ENCODE measurements at places on chromosomes 1 and 21.

DNA sequence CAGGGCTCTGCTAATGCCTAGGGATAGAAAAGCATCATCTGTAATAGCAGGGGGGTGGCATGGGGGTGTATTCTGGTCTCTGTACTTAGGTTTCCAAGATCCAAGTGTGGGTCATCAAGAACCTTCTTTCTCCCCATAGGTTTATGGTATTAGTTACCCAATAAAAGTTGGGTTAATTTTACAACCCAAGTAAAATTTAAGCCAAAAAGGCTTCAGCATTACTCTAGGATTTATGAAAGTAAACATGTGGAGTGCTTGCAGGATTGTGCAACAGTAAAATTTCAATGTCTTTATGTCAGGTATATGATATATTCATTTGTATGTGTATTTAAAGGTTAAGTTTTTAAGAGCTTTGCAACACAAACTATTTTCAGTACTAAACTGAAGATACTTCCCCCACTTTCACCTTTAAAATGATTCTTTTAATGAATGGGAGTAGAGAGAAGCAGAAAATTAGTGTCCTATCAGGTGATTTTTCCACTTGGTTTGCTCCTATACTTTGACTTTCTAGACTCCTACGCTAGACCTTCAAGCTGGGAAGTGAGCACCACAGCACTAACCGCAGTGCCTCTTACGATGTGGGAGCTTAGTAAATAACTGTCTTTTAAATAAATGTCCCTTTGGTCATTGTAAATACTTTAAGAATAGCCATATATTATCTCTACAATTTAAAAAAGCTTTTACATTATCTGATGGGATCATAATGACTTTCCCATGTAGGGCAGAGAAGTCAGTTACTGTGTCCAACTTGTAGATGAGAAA lies 67.8 kb upstream of the UBE2U start:
- no peak for DNase-seq

- DNase-seq, result no peak
Measured at GRCh38 chr1:33080373-33080772, 580 bp upstream of the AZIN2 start.

- DNase-seq, result no peak
Measured at GRCh38 chr1:8104278-8105236, 78.4 kb upstream of the ERRFI1 start.

- no peak for DNase-seq
Measured at GRCh38 chr1:97608272-97608671, 312.6 kb downstream of the DPYD start.

GRCh38 chr1:40751802-40752201 lies 31.8 kb upstream of the KCNQ4 start:
- no peak for DNase-seq

DNA sequence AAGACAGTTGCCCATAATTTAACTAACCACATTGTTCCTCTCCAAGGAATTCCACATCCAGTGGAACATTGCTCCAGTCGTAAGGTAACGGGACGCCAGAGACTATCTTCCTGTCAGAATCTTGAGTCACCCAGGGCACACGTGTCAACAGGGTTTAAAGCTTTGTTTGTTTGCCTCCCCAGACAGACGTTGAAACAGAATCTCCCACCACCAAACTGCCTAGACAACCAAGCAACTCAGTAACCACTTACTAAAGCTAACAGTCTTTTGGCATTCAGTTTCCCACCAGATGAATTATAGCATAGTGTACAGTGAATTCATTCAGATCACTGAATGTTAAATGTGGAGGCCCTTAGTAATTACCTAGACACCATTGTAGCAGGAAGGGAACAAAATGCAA lies 439.5 kb downstream of the PLPP3 start:
- DNase-seq, result no peak

GRCh38 chr1:20978413-20978812 lies 191.3 kb upstream of the HP1BP3 start:
- no peak for DNase-seq

GRCh38 chr21:31343680-31344480 lies at the start of gene TIAM1:
Gene TIAM1 (minus strand): TSS chr21:31344261. CDS start chr21:31266972, 77,289 bp downstream.
- DNase-seq, result no peak

- no peak for DNase-seq
Measured at GRCh38 chr1:241308011-241308410, 49.0 kb downstream of the RGS7 start.

DNA sequence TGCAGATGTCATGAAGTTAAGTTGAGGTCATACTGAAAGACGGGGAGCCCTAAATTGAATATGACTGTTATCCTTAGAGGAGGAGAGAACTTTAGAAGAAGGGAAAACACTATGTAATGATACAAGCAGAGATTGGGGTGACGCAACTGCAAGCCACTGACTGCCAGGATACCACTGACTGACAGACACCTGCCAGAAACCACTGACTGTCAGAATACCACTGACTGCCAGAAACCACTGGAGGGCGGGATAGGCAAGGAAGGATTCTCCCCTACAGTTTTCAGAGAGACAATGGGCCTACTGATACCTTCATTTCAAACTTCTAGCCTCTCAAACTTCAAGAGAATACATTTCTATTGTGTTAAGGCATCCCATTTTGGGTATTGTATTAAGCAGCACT lies 388.7 kb downstream of the USH2A start:
- DNase-seq, result no peak

GRCh38 chr1:182611787-182612186 lies 7.6 kb upstream of the RGS16 start:
- DNase-seq, result no peak

- DNase-seq, result no peak
Measured at GRCh38 chr1:213659580-213660547, 327.9 kb upstream of the PROX1 start.

DNA sequence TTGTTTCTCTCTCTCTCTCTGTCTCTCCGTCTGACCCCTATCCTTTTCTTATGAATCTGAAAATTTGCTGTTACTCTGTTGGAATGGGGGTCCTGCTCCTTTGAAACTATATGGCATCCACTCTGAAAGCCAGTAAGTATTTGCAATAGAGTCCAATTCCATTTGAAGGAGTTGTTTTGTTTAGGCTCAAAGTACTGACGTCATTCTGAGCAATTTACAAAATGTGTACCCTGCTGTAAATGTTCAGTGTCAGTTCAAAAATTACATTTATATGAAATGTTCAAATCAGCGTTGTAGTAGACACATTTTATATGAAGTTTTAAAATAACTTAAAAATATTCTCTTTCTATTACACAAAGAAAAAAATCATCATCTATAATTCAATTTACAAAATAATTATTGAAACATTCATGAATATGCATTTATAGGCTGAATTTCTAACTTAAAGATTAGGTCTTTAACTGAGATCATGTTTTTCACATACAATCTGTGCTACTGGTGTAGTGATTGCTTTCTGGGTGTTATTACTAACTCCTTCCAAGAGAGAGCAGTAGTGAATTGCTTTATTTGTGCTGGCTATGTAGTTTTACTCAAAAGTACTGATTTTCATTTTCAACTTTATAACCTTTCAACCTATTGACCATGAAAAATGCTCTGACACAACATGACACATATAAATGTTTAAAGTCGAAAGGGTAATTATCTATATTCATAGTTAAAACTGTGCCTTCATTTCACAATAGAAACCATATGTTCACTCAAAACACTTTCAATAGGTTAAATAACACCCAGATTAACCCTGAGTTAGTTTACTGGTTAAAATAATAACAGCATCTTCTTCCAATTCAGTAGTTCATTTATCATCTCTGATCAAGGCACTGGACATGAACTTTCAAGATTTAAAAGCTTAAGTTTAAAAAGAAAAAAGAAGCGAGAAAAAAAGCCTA lies 253.1 kb upstream of the ADGRL4 start:
- no peak for DNase-seq

DNA sequence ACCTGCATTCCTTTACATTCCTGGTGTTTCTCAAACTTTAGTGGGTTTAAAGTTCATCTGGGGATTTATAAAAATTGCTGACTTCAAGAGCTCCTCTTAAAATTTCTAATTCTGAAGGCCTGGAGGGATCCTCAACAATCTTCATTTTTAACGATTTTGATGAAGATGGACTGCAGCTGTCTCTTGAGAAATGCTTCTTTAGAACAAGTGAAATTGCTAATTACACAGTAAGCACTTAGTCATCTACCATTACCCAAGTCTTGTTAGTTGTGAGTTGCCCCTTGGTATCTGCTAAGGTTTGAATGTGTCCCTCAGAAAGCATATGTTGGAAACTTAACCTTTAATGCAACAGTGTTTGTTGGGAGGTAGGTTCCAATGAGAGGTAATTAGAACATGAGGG lies 163.7 kb downstream of the LTN1 start:
- no peak for DNase-seq

- DNase-seq, result peak; percentile 85
Measured at GRCh38 chr1:116504308-116505156, 66.3 kb downstream of the CD58 start.

- DNase-seq, result no peak
Measured at GRCh38 chr1:110585481-110585880, 20.7 kb downstream of the KCNA2 start.

- DNase-seq, result no peak
Measured at GRCh38 chr1:62181532-62181931, 13.1 kb upstream of the L1TD1 start.

DNA sequence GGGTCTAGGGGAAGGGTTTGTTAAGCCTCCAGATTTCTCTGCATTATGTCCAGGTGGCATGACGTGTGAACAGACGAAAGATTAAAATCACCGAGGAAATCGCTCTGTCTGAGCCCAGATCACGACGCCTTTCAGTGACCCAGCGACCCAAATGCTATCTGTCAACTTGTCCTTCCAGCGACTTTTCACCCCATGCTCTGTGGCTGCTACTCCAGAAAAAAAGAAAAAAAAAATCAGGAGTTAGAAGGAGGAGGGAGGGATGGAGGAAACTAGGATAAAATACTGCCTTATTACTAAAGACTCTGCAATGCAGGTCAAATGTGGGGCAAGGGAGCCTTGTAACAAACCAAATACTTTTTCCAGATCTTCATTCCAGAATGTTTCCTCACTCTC lies 352.0 kb downstream of the NUF2 start:
- no peak for DNase-seq

DNA sequence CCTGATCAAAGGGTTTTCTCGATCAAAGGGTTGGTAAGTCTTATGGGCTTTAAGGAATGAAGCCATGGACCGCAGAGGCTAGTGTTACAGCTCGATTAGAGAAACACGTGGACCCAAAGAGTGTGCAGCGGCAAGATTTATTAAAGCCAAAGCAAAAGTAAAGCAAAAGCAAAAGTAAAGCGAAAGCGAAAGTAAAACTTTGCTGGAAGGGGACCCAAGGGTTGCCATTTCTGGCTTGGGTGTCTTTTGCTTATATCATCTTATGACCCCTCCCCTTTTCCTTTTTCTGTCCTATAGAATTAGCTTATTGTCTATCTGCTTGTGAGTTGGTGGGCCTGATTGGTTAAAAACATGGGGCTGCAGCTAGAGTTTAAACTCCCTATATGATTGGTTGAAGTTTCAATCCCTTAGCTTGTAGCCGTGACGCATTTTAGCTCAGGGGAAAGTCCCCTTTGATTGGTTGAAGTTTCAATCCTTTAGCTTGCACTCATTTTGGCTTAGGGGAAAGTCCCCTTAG lies 957.0 kb downstream of the AMY1C start:
- DNase-seq, result no peak

- DNase-seq, result no peak
Measured at GRCh38 chr1:202015662-202015937, 5.2 kb downstream of the ELF3 start.

DNA sequence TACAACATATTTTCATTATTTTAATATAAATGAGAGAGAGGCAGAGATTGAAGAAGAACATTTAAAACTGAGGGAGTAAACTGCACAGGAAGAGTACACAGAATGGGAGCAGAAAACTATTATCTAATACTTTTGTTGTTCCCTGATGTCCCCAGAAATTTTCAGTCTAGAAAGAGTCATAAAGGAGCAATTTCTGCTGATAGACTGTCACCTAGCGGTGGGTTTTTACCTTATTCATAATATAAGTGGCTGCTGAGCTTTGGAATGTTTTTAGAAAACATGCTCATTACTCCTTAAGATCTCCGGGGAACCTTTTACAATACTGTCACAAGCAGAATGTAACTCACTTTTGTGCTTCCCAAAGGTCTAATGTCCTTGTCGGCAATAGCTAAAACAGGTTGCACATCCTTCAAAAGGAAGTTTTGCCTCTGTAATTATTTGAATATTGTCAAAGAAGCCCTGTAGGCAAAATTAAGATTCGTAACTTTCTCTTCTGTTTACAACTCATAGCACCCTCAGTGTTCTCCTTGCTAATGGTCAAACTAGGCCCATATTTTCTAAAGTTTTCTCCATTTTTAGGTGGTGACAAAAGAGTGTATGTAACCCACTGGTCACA lies 4.9 kb upstream of the NPL start:
- DNase-seq, result no peak

GRCh38 chr1:180462102-180462501 lies 40.3 kb downstream of the ACBD6 start:
- DNase-seq, result no peak

- DNase-seq, result no peak
Measured at GRCh38 chr1:63868268-63868781, 94.5 kb downstream of the ROR1 start.

DNA sequence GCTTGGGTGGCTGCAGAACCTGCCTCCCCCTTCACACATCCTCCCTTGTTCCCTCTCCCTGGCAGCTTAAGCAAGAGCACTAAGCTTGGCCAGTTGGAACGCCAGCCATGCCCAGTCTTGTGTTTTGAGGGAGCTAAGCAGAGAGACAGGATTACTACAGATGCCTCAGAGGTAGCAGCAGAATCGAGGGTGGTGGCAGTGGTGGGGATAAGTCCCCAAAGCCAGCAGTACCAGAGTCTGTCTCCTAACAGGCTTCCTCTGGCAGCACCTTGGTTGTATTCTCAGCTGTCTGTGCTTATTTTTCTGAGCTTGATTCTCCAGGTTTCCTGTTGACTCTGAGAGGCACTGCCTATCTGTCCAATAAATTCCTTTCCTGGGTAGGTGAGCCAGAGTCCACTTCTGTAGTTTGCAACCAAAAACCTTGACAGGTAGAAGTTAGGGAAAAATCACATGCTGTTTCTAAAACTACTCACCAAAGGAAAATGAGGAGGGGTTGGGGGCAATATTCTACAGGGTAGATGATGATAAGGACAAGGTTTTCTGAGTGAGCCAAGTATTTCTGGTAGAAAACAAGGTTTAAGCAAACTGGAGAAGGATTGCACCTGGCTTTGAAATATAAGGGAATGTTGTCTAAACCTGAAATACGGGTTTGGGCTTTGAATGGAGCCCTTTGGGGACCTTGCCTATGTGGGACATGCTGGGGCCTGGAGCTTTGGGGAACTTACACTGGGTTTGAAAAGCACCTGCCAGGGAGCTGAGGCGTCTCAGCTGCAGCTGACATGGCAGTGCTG lies 100.8 kb downstream of the PBX1 start:
- DNase-seq, result no peak

DNA sequence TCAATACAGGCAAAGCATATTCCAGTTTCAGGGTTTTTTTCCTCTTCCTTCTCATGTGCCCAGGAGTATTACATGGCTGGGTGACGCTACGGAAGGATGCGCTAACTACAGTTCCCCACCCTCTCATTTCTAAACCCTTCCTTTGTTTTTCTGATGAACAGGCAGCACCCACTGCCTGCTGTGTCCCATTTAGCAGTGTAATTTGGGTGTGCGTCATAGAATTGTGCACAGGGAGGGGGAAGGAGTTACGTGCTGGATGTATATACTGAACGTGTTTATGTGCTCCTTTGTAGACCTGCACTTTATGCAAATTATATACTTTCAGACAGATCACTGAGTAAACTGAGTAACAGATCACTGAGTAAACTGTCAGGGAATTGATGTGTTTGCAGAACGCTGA lies 44.5 kb downstream of the ELAPOR1 start:
- no peak for DNase-seq

- DNase-seq, result no peak
Measured at GRCh38 chr1:232707142-232707541, 77.2 kb upstream of the SIPA1L2 start.

All from activated gamma-delta T cell treated with Interleukin-2 at 50 U/mL for 16 hours (primary cell).